ENCODE measurements at places on chromosomes 3 and 15.

GRCh38 chr3:159775372-159775961 lies 213.2 kb upstream of the IL12A start:
- ATAC-seq = peak; percentile 87
- no peaks in the 10 kb centered on the region for H3K27me3 ChIP-seq
- H3K4me3 ChIP-seq = no peak overlapping the region
- peak overlapping the region; percentile 100 for H3K27ac ChIP-seq

DNA sequence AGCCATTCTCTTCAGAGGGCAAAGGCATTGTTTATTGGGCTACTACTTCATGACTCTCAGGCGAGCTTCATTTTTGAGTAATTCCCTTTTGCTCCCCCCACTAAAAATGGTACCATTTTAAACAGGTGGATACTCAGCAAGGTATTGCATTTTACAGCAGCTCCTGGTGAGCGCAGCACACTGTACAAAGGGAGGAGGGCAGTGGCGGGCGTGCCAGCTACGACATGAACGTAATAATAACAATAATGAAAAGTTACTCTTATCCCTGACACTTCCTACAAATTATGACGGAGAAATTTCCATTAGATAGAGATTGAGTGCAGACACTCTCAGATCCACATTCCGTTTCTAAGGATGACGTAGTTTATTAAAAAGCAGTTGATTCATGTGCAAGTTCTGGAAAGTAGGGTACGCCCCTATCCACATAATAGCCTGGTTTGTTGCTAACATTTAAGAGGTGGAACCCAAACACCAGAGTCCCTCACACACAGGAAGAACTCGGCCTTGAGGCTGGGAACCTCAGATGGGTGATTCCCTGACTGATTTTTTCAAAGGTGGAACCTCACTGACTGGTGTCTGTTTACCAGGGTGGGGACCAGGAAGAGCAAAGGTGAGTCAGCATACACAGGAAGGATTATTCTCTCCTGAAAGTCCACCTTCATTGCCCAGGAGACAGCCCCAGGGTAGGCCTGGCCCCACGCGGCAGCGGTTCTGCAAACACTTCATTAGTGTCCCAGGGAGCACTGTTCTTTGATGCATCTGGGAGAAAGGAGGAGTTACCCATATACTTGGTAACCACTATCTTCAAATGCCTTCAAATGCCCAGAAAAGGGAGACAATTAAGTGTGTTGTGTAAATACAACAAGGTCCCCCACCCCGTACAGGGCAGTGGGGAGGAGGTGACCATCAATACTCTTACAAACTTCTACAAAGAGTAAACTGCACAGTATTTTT lies 69.9 kb downstream of the LDHAL6B start:
- H3K4me3 ChIP-seq = no peak overlapping the region
- no peaks in the 10 kb centered on the region for H3K4me1 ChIP-seq
- H3K27ac ChIP-seq = no peak overlapping the region
- no peaks in the 10 kb centered on the region for H3K27me3 ChIP-seq

DNA sequence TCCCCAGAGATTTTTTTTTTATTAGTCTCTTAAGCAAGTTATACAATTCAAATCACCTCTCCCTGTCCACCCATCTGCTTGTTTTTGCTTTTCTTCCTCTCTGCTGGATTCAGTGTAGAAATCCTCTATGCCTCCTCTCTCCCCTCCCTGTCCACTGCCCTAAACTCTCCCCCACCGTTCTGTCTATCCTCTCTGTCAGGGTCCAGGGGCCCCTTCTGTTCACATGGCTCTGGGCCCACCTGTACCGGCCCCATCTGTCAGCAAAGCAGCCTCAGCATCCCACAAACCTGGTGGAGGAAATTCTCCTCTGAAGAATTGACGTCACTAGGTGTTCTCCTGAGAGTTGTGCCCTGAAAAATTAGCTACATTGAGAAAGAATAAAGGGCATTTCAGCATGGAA lies 137.6 kb upstream of the CMC1 start:
- H3K4me1 ChIP-seq = no peaks in the 10 kb centered on the region
- H3K27me3 ChIP-seq = no peaks in the 10 kb centered on the region
- no peak for ATAC-seq
- no peak overlapping the region for H3K4me3 ChIP-seq
- H3K27ac ChIP-seq = no peak overlapping the region
- no peaks in the 10 kb centered on the region for H3K36me3 ChIP-seq

DNA sequence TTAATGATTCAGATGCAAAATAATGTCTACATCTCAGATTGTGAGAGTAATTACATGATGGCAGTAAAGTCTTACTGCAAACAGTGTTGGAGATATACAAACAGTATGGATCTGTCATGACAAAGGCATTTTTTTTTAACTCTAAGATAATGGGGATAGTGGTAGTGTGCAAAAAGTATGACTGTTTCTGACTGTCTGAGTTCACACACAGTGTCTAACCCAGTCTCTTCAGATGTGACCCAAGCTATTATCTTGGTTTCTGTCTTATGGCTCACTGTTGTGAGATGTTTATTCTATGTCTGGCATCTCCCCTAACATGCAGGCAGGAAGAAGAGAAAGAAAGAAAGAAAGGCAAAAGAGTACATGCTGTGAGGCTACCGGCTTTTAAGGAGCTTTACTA lies 17.0 kb downstream of the RPL39L start:
- H3K27ac ChIP-seq = no peak overlapping the region
- no peaks in the 10 kb centered on the region for H3K27me3 ChIP-seq
- no peaks in the 10 kb centered on the region for H3K4me1 ChIP-seq
- no peak overlapping the region for H3K4me3 ChIP-seq
- peaks cover 9% of the 10 kb centered on the region for H3K36me3 ChIP-seq

DNA sequence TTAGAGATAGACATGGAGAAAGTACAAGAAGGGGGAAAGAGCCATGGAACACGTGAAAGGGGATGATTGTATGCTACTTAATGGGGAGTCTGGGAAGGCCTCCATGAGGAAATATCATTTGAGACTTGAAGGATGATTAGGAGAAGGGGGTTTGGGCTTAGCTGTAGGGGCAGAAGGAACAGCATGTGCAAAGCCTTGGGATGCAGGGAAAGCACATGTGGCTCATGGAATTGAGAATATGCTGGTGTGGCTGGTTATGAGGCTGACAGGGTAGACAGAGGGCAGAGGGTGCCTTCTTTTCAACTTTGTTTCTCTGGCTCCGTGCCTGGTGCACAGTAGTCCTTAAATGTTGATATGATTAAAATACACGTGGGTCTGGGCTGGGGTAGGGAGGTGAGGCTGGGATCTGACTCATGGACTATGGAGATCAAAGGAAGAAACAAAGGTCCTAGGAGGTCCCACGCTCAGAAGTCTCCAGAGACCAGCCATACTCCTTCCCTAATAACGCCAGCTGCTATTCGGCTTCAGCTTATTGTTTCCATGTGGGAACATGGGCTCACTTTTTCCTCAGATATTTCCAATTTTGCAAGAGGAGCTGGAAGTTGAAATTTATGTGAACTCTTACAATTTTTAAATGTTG lies 1.1 kb downstream of the GTF2E1 start:
- ATAC-seq = no peak
- peak overlapping the region; percentile 80 for H3K4me3 ChIP-seq
- no peaks in the 10 kb centered on the region for H3K36me3 ChIP-seq
- peaks cover 25% of the 10 kb centered on the region for H3K4me1 ChIP-seq

GRCh38 chr15:25718597-25718996 lies 144.5 kb downstream of the ATP10A start:
- no peak for ATAC-seq
- no peak overlapping the region for H3K27ac ChIP-seq

GRCh38 chr3:195153653-195154052 lies 117.3 kb downstream of the XXYLT1 start:
- H3K4me3 ChIP-seq = no peak overlapping the region
- H3K4me1 ChIP-seq = peaks cover 30% of the 10 kb centered on the region
- no peaks in the 10 kb centered on the region for H3K36me3 ChIP-seq
- no peaks in the 10 kb centered on the region for H3K27me3 ChIP-seq
- no peak for ATAC-seq
- peak overlapping the region; percentile 86 for H3K27ac ChIP-seq

- H3K27me3 ChIP-seq = no peaks in the 10 kb centered on the region
- no peaks in the 10 kb centered on the region for H3K4me1 ChIP-seq
- ATAC-seq = no peak
- no peak overlapping the region for H3K27ac ChIP-seq
These were observed 30.5 kb upstream of the TIPARP start for GRCh38 chr3:156643729-156644389.

DNA sequence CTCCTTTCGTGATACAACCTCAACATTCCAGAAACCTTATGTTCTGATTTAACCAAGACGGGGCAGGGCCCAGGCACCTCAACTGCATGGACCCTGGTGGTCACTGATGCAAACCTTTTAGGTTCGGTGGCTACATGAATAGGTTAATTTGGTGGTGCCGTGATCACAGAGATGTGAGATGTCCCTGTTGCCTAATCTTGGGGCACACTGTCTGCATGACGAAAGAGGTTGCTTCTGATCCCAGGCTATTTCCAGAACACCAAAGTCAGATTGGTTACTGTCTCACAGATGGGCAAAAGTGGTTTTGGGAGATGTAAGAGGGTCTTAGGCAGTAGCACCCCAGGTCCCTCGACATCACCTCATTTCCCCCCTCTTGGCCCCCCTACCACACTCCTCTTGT lies 4.0 kb upstream of the CCR1 start:
- H3K36me3 ChIP-seq = no peaks in the 10 kb centered on the region
- H3K27ac ChIP-seq = no peak overlapping the region
- H3K4me3 ChIP-seq = no peak overlapping the region
- H3K4me1 ChIP-seq = no peaks in the 10 kb centered on the region
- H3K27me3 ChIP-seq = peaks cover 19% of the 10 kb centered on the region
